ENCODE measurements at places on chromosomes 12 and 14.

GRCh38 chr12:80708259-80708974 is 983 bp downstream of the MYF6 start:
- no peak for DNase-seq

DNA sequence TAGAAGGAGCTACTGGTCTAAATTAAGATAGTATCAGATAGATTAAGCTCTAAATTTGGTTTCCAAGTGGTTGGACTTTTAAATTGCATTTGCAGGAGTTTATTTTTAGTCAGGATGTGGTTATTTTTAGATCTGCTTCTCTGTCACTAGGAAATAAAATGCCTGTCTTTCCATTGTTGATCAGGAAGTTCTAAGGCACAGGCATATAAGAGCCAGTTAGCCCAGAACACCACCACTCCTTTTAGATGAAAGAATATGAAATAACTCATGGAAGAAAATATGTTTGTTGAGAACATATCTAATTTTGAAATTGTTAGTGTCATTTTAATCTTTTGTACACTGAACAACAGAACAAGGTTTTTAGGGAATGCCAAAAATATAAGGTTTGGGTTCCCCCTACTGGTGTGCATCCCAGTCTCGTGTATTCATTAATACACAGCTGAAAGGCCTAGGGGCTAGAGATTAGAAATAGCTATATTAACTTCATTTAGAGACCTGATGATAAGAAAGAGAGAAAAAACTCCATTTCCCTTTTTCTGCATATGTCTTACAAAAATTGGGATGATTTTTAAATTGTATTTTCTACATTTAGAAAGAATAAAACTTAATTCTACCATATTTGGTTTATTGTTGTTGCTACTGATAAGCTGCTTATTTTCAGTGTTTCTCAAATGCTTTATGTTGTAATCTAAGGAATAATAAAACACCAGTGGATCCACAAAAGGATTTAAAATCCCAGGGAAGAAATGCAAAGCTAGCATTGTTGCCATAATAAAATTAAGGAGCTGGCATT is 67.2 kb downstream of the RIC8B start:
- peak; percentile 1 for DNase-seq

DNA sequence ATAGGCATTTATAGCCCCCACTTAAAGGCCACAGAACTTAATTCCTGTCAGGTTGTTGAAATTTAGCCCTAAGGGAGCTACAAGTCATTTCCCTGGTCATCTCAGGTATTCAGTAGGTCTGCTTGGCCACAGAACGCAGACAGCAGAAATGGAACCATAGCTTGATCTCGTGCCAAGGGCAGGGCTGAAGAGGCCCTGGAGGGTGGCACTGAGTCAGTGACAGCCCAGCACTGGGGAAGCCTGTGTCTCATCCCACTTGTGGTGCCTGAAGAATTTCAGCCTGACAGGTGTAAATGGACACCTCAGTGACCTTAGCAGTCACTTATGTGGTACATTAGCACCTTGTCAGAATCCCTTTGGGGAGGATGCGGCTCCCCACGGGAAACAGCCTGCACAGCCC is 6.6 kb downstream of the PRKAB1 start:
- DNase-seq = no peak

DNA sequence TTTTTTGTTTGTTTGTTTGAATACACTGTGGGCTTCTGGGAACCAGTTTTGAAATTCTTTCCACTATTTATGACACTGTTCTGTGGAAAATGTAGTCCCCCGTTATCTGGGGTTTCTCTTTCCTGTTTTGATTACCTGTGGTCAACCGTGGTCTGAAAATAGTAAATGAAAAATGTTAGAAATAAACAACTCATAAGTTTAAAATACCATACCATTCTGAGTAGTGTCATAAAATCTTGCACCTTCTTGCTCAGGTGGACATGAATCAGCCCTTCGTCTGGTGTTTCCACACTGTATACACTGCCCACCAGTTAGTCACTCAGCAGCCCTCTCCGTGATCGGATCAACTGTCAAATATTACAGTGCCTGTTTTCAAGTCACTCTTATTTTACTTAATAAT is 5.1 kb upstream of the PAPOLA start:
- DNase-seq = no peak

GRCh38 chr12:57109207-57110103 is 1.7 kb downstream of the STAT6 start:
- no peak for DNase-seq

DNA sequence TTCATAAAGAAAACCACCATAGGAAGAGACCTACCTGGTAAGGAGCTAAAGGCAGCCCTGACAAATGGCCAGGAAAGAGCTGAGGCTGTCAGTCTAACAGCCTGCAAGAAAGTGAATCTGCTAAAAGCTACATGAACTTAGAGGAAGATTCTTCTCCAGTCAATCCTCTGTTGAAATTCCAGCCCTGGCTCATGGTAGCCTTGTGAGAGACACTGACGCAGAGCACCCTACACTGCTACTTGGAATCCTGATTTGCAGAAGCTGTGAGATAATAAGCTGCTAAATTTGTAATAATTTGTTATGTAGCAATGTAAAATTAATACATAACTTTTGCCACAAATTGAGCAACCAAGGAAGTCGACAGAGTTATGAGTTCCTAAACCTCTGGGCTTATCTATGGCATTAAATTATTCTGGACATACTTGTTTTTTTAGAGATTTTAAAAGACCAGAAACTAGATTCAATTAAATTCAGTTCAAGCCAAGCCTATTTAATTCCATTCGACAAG is 257.0 kb downstream of the ETNK1 start:
- DNase-seq = no peak

DNA sequence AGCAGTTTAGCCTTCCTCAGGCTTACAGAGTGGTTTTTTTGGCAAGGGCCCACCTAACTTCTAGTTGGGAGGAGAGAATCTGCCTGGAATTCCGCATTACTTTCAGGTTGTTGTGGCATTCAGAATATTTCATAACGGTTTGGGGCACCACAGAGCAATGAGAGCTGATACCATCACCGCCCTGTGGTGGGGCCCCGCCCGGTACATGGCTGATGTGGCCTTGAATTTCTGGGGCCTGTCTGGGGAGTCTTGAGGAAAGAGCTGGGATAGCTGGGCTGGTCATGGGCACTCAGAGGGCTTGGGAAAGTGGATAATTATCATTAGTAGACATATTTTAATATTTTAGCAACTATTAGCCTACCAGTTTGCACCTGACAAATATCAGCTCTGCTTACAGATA is 4.2 kb downstream of the TESPA1 start:
- no peak for DNase-seq

DNA sequence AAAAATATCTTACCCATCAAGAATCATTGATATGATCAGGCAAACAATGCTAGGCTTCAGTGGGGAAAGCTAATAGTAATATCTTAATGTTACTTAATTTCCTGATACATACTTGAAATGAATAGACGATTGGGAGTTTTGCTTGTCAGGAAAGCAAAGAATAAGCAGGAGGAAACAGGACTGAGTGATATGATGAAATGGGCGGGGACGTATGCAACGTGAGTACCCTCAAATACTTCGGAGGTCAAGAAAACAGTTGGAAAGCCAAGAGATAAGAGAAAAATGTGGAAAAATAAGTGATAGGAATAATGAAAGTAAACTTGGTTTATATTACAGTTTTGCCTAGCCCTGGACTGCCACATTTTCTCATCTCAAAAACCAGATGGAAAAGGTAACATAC is 49.2 kb downstream of the METTL25 start:
- DNase-seq = peak; percentile 86

GRCh38 chr14:67837011-67837624 is 17.5 kb downstream of the RAD51B start:
- DNase-seq = peak; percentile 58

GRCh38 chr14:76502638-76503037 is 126.7 kb downstream of the ESRRB start:
- DNase-seq = no peak

- no peak for DNase-seq
Measured at GRCh38 chr12:4228122-4228580, 45.4 kb upstream of the CCND2 start.

DNA sequence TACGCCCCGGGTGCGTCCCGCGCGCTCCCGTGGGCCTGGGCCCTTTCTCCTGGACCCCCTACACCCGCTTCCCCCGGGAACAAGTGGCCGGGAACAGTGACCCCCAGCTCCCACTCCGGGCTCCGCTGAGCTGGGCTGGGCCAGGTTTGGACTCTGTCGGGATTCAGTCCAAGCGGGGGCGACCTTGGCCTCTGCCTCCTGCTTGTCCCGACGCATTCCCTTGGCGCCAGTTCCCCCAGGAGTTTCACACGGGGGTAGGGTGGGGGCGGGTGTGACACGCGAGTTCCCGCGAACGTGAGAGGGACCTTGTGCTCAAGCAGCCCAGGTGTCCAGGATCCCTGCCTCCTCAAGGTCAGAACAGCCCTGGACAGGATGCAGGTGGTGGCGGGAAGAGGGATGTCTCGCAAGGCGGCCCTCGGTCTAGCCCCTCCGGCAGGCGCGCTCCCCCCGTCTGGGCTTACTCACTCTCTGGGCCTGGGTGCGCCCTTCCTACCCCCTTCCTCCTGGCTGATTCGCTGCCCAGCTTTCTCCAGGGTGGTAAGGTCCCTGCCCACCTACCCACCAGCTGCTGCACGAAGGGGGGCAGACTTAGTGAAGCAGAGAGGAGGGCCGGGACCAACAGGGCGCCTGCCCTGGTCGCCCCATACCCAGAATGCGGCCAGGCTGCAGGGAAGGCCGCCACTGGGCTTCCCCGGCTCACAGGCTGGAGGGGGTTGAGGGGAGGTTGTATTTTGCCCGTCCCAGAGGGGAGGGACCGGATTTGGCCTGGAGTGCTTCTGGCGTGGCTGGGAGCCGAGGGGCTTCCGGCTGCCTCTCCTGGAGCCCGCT is 862 bp downstream of the CRIP2 start:
- DNase-seq = no peak

DNA sequence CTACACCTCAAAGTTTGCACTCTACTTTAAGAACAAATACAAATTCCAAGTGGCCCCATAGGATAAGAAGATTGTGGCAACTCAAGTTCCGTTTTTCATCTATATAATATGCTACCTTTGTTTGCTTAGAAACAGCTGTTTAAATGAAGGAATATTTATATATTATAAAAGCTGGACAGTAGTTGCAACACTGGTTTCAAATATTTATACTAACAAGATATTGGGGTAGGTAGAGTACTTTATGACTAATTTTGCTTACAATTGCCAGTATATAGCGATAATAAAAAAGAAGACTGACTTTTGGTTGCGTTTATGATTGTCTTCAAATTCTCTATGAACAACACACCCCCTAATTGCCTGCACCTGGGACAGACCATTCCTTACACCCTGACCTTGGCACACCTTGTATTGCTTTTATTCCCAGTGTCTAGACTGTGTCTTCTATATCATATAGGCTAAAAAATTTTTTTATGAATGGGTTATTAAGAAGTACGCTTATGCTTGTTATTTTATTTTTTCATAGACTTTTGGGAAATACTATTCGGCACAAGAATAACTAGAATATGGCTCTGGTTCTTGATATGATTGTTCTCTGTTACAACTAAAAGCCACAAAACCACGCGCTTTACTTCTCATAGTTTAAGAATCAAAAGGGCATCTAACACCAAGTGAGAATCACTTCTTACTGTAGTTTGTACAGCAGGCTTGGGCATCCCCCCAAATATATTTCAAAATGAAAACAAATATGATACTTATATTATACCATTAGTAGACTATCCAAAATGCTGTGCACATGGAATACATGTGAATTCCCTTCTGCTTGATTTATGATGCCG is 455.4 kb upstream of the DCN start:
- no peak for DNase-seq

GRCh38 chr12:118560733-118561132 is 184.4 kb downstream of the SUDS3 start:
- no peak for DNase-seq

DNA sequence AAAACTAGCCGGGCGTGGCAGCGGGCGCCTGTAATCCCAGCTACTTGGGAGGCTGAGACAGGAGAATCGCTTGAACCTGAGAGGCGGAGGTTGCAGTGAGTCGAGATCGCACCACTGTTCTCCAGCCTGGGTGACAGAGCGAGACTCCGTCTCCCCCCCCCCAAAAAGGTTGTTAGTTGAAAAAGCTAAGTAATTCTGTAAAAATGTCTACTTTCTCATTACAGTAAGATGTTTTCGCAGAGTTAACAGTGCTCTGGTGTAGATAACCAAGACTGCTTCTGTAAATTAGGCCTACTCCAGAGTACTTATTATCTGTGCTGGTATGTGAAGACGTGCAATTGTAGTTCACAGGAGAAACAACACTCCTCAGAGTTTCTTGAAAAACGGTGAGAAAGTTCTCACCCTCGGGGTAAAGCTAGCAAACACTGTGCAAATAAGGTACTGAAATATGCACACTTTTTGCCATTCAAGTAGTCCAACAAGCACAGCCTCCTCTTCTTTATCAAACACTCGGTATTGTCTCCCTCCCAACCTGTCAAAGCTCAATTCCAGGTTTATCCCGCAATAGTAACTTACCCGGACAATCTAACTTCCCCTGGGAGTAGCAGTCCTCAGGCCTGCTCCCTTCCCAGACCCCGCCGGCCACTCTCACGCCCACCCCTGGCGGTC is 974 bp downstream of the BTBD7 start:
- no peak for DNase-seq

- no peak for DNase-seq
Measured at GRCh38 chr12:7058163-7058845, 2.2 kb upstream of the C1S start.

- peak; percentile 17 for DNase-seq
Measured at GRCh38 chr12:9039397-9039977, 50.1 kb downstream of the KLRG1 start.

DNA sequence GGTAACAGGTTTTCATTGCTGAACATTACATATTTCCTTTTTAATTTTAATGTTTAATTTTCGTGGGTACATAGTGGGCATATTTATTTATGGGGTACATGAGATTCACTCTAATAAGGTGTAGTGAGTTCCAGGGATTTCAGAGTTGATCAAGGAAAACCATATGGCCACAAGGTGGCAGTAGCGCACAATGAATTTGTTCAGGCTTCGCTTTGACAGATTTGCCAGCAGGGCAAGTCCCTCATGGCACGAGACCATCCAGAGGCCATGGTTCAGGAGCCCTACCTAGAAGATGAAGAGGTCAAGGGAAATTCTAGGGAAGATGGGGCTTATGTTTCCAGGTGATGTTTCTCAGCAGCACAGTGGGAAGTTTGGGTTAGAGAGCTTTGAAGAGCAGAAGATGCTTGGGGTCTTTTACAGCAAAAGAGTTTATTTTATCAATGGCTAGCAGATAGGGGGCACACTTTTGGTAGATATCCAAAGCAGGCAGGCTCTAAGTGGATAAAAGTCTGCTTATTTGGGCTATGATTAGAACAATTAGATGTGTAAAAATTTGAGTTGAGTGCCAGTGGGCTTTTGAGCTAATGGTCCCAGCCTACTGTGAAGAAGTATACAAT is 1004.4 kb downstream of the AACS start:
- DNase-seq = no peak

GRCh38 chr14:97218691-97219430 is 421.7 kb downstream of the VRK1 start:
- no peak for DNase-seq

DNA sequence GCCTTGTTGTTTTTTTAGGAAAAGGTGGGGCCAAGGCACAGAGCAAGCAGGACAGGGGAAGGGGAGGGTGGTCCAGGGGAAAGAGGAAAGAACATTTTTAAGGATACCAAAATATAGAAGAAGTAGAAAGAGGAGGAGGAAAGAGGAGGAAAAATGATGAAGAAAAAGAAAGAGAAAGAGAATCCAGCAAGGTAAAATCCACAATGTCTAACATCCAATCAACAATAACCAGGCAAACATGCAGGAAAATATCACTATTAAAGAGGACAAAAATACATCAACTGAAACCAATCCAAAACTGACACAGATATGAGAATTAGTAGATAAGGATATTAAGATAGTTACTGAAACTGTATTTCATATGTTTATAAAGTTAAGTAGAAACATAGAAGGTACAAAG is 7.0 kb upstream of the TMEM120B start:
- DNase-seq = no peak
